AML-193 (cell line): ENCODE measurements at places on chromosomes 6 and 20.

GRCh38 chr6:6515691-6516607 lies 72.6 kb upstream of the LY86 start:
- no peak for DNase-seq

- DNase-seq = no peak
Observed at GRCh38 chr6:64160486-64160885, 524.9 kb downstream of the PHF3 start.

GRCh38 chr20:34940081-34940481 lies 15.5 kb downstream of the GSS start:
- DNase-seq = no peak

- DNase-seq = no peak
Observed at GRCh38 chr6:35425284-35425683, 26.9 kb upstream of the FANCE start.

GRCh38 chr6:144786825-144787224 lies 501.7 kb downstream of the UTRN start:
- no peak for DNase-seq

DNA sequence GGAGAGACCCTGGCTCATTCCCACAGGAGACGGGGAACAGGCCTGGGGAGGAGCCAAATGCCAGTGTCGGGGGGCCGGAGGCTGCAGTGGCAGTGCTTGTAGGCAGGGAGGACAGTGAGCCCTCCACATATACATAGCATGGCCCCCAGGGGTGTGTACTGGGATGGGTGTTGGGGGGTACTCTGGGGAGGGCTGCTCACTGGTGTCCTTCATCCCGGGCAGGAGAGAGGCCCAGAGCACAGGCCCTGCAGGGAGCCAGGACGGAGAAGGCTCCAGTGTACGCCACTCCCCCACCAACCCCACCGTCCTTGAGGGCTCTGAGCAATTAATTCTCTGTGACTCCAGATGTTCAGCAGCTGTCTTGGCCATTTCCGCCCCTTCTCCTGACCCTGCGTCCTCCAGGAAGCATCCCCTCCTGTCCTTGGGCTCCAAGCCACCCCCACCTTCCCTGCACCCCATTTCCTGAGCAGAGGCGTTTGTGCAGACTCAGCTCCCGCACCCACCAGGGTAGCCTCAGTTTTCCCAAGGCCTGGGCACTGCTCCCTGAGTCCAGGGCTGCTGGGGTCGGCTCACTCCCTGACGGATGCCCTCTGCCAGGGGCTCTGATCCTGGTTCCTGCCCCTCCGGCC lies 3.4 kb upstream of the ABHD16B start:
- DNase-seq = no peak

GRCh38 chr6:52560462-52560861 lies 16.4 kb downstream of the TRAM2 start:
- no peak for DNase-seq

DNA sequence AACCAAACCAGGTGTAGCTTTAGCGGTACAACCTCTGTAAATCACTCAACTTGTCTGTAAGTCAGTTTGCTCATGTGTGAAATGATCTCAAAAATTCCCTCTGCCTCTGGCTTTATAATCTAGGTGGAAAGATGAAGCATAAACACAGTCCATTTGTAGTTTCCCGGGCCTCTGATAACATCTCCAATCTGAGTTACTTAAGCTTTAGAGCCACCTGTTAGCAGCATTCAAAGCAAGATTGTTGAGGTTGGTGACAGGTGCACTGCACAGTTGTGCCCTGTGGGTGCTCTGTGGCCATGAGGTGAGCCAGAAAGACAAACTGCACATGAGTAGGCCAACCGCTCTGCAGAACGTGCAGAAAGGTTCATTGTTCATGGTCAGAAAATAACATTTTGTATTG lies 53.7 kb downstream of the MOCS1 start:
- no peak for DNase-seq

DNA sequence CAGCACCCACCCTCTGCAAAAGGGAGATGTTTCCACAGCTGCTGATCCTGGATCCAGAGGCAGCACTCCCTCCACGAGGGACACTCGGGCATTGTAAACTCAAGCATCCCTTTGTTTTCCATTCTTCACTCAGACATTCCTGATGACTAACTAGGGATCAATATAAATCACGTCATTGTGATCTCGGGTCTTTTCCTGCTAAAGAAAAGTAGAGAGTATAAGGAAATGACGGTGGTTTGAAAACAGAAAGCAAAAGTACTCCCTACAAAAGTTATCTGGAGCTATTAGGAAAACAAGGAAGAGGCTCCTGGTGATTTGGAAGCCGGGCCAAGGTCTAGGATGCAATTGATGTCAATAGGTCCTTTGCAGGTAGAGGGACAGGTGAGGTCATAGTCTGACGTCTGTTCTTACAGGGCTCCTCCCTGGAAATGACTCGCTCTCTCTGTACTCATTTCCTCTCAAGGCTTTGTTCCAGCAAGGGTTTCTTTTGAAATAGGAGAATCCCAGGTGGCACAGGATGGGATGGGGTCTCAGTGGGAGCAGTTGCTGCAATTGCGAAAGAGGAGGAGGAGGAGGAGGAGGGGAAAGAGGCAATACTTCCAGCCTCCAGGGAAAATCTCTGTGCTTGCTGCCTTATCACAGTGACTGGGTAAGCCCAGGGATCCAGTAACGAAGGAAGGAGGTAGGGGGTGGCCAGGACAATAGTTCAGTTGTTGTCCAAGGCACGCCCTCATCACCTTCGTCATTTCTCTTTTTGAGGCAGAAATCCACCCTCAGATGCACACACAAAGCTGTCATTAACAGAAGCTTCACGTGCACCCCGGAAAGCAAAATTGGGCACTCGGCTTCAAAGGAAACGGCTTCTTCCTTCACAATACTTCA lies 222.8 kb downstream of the LY86 start:
- DNase-seq = no peak

DNA sequence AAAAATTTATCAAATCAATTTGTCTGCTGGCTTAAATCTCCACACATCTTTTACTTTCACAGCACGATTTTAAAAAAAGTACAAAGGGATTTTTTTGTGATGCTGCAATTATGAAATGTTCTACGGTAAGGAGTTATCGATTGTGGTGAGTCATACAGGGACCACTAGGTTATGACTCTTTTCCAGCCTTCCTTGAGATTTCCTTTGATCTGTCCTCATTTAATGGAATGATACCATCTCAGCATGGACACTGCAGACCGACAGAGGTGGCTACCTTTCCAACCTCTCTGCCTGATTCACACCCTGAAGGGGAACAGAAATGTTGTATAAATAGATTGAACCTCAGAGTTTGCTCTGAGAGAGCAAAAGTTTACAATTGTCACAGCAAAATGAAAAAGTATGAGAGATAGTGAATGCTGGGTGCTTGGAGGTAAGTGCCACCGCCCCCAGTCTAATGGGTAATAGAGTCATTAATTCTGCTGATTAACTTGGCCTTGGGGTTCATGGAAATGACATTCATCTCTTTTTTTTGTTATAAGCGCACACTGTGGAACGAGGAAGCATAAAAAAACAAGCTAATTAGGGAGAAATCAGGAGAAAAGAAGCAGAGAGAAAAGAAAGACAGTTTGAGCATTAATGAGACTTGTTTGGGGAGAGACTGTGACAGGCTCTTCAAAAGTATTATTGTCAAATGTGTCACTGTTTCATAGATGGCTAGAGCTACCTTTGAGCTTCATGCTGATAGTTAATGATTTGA lies 306.0 kb downstream of the RNF144B start:
- no peak for DNase-seq

- no peak for DNase-seq
Observed at GRCh38 chr6:39407446-39407993, 85.0 kb upstream of the KCNK16 start.

DNA sequence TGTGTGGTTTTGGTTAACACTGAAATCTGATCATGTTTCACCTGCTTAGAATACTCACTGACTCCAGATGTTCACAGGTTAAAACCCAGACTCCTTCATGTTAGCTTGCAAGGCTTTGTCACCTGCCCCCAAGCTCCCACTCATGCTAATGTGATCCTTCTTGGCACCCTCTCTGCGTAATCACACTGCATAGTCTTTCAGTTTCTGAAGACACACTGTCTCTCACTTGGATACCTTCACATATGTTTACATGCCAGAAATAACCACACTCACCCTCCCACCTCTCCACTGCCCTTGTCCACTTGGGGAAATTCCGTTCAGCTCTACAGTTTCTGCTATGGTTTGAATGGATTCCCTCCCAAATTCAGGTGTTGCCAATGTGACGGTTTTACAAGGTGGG lies 234.7 kb upstream of the SASH1 start:
- DNase-seq = no peak

GRCh38 chr6:20868397-20869096 lies 334.3 kb downstream of the CDKAL1 start:
- no peak for DNase-seq

- DNase-seq = no peak
Observed at GRCh38 chr6:170371588-170371987, 65.0 kb downstream of the FAM120B start.

DNA sequence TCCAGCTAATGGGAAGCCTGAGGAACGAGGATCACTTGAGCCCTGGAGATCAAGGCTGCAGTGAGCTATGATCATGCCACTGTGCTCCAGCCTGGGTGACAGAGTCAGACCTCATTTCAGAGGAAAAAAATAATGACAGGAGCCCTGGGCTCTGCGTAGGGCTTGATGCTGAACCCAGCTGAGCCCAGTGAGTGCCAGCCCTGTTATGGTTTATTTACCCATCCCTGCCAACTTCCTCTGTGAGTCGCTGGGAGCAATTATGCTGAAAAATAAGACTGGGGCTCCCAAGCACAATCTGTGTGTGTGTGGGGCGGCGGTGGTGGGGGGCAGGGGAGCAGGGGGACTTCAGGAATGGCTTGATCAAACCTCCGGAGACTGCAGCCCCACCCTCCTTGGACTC lies 75.9 kb upstream of the PMEPA1 start:
- no peak for DNase-seq

DNA sequence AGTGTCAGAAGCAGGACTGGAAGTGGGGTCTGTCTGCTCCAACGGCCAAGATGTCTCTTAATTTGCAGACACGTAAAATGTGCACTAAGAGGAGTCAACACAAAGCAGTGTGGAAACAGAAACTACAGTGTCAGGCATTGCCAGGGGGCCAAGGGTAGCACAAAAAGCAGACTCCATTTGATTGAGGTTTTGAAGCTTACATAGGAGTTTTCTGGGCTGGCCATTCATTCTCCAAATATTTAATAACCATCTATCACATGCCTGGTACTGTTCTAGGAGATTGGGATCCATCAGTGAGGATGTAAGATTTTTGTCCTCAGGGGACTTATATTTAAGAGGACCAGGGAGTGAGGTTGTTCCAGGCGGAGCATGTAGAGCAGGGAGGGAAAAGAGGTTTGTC lies 29.5 kb downstream of the MAFB start:
- DNase-seq = no peak

GRCh38 chr6:169340395-169340794 lies 86.7 kb upstream of the THBS2 start:
- no peak for DNase-seq

DNA sequence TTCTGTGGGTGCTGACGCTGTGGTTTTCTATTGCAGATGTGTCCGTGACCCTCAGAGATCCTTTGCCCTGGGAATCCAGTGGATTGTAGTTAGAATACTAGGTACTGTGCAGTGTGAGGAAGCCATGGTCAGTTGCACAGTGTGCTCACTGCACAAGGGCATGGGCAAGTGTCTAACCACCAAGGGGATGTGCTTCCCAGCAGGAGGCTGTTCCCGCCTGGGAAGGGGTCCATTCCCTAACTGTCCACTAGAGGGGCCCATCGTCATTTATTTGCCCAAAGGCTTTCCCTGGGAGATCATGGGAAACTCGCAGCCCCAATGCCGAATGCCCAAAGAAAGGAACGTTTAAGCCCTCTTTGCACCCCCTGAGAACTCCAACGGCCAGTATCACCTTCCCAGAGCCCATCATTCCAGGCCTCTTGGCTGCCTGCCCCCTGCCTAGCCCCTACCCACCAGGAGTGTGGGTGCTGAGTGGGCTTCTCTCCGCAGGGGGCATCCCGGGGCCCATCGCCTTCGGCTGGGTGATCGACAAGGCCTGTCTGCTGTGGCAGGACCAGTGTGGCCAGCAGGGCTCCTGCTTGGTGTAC lies 26.2 kb downstream of the SLCO4A1 start:
- peak; percentile 15 for DNase-seq

GRCh38 chr6:70551566-70551965 lies 15.2 kb upstream of the SDHAF4 start:
- DNase-seq = no peak

- peak; percentile 17 for DNase-seq
Observed at GRCh38 chr20:54208548-54209176, 775 bp downstream of the PFDN4 start.

- no peak for DNase-seq
Observed at GRCh38 chr6:34020807-34021553, 124.9 kb downstream of the GRM4 start.

GRCh38 chr6:28383235-28384142 lies 16.1 kb downstream of the ZSCAN12 start:
- DNase-seq = peak; percentile 71

DNA sequence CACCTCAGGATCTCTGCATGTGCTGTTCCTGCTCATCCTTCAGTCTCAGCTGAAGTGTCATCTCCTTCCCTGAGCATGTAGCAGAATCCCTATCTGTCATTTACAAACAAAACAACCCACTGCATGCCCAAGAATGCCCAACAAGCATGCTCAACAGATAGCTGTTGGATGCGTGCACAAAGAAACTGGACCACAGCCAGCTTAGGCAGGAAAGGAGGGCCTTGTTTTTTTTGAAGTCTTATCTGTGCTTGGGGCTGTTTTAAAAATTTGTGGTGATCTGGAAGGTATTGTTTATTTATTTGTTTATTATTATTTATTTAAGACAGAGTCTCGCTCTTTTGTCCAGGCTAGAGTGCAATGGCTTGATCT lies 18.5 kb upstream of the SLC16A10 start:
- DNase-seq = no peak

- no peak for DNase-seq
Observed at GRCh38 chr6:159170999-159171712, 2.0 kb downstream of the FNDC1 start.

DNA sequence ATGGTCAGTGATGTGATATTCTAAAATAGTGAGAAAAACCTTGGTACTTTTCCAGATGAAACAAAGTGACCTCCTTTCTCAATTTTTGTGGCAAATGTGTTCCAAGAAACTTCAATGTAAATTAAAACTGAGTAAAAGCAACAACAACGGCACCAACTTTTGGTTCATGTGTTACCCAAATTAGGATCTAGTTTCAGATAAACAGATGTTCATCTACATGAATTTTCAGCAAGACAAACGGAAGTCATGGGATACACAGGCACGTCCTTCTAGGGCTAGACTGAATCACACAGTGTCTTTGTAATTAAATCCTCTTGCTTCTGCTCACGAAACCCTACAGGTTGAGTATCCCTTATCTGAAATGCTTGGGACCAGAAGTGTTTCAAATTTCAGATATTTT lies 915.2 kb downstream of the TFAP2A start:
- no peak for DNase-seq

DNA sequence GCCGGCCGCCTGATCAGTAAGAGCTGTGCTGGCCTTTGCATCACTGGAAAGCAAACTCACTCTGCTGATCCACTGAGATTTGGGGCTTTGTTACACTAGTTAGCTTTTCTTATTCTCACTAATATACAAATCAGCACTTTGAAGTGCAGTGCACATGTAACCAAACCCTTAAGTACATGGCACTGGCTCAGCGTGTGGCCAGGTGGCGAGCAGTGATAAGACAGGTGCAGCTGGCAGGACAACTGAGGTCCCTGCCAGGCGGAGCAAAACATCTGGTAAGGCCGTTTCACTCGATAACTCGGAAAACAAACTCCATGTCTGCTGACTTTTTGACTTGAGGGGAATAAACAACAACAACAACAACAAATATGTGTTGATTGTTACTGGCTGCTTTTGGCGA lies 11.0 kb downstream of the GFRA4 start:
- DNase-seq = no peak
